ENCODE measurements at places on chromosomes 16 and 17.

GRCh38 chr17:82302568-82302963 lies 14.8 kb downstream of the CD7 start:
- DNase-seq = no peak

- DNase-seq = peak; percentile 99
These were observed at the start of gene MAPK8IP3 for GRCh38 chr16:1705688-1706385. TSS of gene MAPK8IP3 (plus strand) at chr16:1706195. CDS start at chr16:1706340, 145 bp downstream.

GRCh38 chr17:4483012-4483840 lies 15.5 kb upstream of the SPNS2 start:
- no peak for DNase-seq

DNA sequence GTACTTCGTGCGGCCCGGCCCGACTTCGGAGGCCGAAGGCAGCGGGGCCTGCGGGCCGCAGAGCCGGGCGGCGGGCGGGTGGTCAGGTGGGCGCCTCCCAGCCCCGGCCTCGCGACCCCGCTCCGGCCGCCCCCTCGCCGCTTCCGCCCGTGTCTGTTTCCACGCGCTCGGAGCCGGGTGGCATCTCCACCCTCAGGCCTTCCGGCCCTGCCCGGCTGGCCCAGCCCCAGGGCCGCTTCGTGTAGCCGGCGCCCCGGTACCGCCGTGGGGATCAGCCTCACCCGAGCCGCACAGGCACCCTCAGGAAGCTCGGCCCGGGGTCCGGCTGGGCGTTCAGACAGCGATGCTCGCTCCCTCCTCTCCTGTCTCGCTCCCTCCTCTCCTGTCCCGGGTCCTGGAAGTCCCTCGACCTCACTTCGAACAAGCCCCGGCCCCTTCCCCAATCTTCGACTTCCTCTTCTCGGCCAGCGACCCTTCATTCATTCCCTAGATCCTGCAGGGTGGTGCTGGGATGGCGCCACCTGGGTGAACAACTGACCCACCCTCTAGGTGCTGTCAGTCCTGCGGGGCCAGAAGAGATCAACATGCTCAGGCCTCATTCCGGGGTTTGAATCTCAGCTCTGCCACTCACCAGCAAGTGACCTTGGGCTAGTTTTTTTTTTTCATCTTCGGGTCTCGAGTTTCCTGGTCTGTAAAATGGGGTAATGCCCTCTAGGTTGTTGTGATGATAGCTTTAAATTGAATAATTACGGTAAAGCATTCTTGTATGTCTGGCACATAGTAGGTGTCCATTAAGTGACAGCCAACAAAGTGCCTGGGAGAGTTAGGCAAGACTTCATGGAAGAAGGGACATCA lies 610 bp downstream of the VPS4A start:
- peak; percentile 67 for DNase-seq

DNA sequence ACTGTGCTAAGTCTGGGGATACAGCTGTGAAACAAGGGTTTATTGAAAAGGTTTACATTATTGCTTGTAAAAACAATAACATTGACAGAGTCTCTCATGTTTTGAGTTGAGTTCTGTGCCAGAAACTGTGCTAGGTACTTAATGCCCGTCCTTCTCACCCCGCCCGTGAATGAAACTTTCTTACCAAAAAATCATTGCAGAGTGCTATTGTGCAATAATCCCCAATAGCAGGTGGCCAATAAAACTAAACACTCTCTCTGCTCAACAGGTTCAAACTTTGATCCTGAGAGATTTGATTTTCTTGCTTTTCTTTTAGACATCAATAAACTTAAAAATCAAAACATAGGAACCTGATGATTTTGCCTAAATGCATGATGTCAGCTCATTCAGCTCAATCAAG lies 441.6 kb downstream of the HAPSTR1 start:
- no peak for DNase-seq

DNA sequence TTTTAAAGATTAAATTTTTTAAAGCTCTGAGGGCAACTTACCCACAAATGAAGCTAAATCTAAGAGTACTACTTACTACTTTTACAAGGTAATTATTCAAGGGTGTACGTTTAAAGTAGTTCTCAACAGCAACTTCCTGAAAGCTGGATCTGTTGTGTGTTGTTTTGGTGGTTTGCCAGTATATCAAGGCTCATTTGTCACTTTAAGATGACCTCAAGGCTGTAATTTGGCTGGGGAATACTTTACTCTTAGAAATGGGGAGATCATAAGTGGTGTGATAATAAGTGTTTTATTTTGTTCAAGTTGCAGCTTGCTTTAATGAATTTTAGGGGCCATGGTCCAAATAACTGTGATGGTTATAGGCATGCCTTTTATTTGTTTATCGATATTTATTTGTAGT lies 30.4 kb downstream of the AP2B1 start:
- no peak for DNase-seq

- DNase-seq = no peak
These were observed 50.7 kb downstream of the FOXK2 start for GRCh38 chr17:82570277-82570676.

- DNase-seq = no peak
These were observed 11.9 kb downstream of the ANKFN1 start for GRCh38 chr17:56165072-56165641.

DNA sequence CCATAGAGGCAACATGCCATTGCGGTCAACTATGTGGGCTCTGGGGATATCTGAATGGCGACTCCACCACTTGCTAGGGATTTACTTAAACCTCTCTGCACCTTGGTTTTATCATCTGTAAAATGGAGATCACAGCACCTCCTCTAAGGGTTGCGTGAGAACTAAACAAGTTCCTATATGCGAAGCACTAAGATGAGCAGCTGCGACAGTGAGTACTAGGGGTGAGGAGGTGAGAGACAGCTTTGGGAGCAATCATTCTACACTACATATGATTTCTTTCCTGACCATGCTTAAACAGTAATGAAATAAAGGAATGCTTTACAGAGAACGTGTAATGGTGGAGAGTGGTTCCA lies 61.4 kb downstream of the CREBBP start:
- DNase-seq = no peak
